ENCODE measurements at places on chromosomes 7 and 10.

DNA sequence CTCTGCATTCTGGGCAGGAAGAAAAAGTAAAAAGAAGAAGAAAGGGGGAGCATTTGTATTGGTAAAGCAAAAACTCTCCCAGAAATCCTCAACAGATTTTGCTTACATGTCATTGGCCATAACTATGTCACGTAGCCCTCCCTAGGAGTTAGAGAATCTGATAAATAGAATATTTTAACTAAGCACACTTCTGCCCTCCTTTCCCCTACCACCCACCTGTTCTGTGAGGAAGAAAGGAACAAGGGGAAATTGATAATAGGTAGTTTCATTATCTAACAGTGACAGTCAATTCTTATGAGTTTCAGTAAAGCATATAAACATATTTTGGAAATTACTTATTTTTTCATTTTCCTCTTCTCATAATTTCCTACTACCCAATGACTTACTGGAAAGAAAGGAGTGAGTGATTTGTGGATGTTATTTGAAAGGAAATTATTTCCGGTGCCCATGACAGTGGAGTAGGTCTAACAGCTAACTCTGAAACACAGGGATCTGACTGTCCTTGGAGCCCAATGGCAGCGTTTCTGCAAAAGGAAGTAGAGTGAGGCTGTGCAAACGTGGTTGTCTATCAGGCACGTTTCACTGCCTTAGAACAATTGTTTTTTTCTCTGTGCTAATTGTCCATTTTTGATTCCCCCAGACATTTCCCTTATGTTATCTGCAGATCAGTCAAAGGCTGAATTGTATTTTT is 128.6 kb upstream of the MDFIC start:
- DNase-seq, result no peak

GRCh38 chr10:12670004-12670403 is 320.7 kb downstream of the CAMK1D start:
- DNase-seq, result no peak

GRCh38 chr7:31120800-31121513 is 68.8 kb downstream of the ADCYAP1R1 start:
- no peak for DNase-seq

- DNase-seq, result no peak
These were observed 6.7 kb downstream of the BNIP3 start for GRCh38 chr10:131975003-131975402.

GRCh38 chr10:127150136-127150535 is 46.3 kb downstream of the INSYN2A start:
- DNase-seq, result no peak

DNA sequence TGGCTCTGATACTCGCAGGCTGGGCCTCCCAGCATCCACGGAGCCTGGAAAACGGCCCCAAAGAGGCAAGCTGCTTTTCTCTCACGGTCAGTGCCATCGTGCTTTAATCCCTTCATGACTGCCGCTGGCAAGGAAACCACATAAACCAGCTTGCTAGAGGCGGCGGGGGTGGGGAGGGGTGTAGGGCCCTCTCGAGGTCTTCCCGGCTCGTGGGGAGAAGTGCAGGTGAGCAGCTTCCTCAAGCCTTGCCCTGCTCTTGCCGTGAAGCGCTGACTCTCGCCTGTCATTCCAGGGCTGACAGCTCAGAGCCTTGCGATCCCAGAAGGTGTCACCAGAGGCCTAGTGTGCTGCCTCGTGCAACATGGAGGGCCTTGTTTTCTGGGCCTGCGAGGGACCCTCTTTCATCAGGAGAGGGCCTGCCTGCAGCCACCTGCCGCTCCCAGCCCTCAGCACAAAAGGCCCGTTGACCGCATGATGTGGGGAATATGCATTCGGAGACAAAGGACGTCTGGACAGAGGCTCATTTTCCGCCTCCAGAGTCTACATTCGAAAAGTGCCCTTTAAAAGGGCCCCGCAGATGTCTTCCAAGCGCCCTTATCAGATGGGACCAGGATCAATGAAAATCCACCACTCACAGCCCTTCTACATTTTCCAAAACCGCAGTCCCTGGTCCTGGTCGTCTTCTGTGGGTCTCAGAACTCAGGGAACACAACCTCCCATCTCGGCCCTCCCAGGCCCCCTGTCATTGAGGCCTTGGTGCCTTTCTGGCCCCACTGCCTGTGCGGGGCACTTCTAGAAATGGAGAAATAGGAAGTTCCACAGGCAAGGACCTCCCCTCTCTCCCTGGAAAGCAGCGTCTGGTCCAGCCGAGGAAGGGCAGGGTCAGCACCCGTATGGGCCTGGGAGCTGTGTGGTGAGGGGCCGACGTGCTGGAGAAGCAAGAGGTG is 58.7 kb downstream of the ZRANB1 start:
- no peak for DNase-seq

DNA sequence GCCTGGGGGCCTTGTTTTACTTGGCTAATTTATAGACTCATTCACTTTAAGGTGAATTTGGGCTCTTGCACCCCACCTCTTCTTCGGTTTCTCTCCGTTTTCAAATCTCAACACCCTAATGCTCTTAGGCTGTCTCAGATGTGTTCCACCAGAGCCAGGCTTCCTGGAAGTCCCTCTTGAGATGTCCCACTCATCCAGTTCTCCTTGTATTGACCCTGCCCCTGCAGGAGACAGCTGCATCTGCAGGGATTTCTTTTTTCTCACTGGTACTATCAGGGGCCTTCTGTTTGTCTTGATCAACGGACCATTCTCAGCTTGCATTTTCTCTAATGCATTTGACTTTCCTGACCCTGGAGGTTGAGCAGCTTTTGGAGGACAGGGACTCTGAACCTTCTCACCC is 279.5 kb downstream of the GALNT17 start:
- no peak for DNase-seq

- no peak for DNase-seq
These were observed 135.2 kb downstream of the ADAM12 start for GRCh38 chr10:126252884-126253610.

DNA sequence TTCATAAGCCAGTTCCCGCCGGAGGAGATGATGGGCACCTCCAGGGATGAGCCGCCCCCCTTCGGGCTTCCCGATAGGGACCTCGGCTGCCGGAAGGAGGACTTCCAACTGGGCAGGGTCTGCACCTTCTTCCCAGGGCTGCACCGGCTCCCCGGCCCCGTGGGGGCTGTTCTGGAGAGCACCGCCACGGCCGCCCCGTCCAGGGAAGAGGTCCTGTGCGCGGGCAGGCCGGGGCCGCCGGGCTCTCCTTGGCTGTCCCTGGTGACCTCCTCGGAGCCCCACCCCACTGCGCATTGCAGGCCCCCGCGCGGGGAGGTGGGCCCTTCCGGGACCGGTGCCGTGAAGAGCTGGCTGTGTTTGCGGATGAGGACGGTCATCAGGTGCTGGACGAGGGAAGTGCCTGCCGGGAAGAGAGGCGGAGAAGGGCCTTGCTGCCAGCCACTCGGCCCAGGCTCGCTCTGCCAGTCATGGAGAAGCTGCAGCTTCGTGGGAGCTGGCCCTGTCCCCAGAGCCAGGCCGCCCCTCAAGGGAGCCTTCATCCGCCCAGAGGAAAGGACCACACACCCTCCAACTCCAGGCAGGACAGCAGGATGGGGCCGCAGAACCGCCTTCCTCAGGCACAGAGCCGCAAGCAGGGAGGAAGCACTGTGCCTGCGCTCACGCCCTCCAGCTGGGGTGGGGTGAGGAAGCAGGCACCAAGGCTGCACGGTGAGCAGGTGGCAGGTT is 144.4 kb downstream of the MAPK8 start:
- no peak for DNase-seq

DNA sequence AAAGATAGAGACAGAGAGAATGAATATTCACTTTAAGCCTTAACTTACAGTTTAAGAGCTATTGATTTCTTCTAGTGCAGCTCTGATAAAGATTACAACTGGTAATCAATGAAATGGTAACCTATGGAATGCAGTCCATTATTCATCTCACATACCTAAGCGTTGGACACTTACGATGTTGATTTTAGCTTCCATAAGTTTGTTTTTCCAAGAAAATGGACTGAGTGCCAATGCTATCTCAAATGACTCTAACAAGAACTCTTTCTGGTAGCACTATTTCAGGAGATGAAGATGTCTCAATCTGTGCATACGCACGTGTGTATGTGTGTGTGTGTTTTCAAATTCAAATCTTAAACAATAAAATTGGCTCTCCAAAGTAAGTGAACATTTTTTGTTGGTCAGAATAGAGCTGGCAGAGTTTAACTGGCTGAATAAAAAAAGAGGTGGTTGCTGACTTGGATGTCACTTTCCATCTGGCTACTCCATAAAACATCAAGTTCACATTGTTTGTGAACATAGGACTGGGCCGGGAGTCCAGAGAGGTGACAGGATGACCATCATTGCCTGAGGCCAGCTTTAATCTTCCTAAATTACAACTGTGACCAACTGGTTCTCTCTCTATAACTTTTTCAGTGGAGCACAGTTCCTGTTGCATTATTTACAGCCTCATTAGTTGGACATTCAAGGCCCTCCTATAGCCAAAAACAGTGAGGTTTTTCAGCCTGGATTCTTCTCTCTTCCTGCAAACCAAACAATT is 106.9 kb upstream of the CSTF2T start:
- DNase-seq, result no peak

DNA sequence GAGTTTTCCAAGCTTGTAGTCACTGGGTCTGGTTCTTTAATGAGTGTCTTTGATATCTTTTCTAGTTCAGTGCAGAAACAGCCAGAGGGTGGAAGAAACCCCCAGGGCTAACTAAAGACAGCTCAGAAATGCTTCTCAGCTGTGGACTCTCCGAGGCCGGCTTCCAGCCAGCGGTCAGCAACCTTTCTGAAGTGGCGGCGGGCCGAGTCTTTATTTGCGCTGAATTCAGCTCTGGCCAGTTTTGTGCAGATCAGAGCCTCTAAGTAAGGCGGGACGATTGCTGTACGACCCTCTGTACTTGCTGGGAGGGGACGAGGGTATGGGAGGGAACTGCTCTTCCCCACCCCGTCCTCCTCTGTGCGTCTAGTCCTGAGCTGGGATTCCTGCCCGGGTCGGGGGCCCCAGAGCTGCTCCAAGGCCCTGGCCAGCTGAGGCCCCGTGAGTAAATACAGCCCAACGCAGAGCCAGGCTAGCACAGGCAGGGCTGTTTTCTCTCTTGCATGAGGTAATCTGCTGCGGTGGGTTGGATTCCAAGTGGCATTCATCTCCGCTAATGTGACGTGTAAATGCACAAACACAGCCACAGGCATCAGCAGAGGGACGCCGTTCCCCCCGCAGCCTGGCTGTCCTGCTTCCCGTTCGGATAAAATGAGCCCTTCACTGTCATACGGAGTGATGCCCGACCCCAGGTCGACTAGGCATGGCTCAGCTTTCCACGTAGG is 159.8 kb downstream of the PIP4K2A start:
- no peak for DNase-seq

DNA sequence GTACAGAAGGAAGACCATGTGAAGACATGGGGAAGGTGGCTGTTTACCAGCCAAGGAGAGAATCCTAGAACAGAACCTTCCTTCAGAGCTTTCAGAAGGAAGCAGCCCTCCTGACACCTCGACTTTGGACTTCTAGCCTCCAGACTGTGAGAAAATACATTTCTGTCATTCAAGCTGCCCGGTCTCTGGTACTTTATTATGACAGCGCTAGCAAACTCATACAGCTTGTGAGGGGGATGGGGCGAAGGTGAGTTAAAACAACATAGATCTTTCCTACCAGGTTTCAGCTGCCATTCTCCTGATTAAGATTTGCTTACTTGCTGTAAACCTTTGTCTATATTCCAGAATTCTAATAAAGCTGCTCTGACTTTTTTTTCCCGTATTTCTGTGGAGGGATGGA is 14.9 kb upstream of the ZNF248 start:
- DNase-seq, result no peak

DNA sequence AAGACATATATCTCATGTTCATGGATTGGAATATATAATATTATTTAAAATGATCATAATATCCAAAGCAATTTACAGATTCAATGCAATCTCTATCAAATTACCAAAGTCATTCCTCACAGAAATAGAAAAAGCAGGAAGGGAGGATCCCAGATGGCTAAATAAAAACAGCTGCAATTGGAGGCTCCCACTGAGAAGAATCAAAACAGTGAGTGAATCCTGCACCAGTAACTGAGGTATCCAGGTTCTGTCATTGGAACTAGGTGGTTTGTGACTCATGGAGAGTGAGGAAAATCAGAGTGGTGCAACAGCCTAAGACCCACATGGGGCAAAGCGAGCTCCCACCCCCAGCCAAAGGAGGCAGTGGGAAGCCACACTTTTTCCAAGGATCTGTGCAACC is 128.4 kb downstream of the MTERF1 start:
- DNase-seq, result no peak

- no peak for DNase-seq
These were observed 124.7 kb downstream of the ELMO1 start for GRCh38 chr7:37323966-37324365.

- DNase-seq, result no peak
These were observed 80.2 kb upstream of the CACNB2 start for GRCh38 chr10:18059826-18060559.

- DNase-seq, result no peak
These were observed 110.8 kb upstream of the LRGUK start for GRCh38 chr7:134016223-134016941.

- no peak for DNase-seq
These were observed 164.1 kb downstream of the PTEN start for GRCh38 chr10:88027570-88027969.
